Esophagus mucosa (tissue), 1 donor: ENCODE measurements at places on chromosomes 1 and 21.

DNA sequence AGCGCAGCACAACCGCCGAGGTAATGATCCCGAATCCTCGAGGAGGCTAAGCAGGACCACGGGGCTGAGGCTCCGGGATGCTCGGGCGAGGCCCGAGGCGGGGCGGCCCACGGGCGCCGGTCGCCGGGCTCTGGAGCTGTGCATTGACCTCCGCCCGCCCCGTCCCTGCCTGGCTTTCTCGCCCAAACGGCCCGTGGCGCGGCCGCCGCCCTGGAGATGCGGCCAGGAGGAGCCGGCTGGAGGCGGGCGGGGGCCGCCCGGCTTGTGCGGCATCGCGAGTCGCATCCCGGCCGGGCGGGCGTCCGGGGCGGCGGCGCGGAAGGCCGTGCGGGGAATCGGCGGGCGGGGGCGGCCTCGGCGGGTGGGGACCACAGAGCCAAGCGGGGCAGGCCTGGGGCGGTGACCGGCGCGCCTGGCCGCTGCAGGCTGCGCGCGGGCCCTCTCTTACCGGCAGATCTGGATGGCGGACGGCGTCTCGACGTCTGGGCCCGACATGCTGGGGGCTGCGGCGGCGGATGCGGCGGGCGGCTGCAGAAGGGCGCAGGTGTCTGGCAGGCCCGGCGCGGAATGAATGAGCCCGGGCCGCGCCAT lies 663 bp downstream of the ACOT7 start:
- peak; percentile 8 for ATAC-seq

- no peak for ATAC-seq
Observed at GRCh38 chr1:103218821-103219220, 110.5 kb upstream of the COL11A1 start.

GRCh38 chr1:91054780-91055481 lies 33.1 kb upstream of the ZNF644 start:
- no peak for ATAC-seq

DNA sequence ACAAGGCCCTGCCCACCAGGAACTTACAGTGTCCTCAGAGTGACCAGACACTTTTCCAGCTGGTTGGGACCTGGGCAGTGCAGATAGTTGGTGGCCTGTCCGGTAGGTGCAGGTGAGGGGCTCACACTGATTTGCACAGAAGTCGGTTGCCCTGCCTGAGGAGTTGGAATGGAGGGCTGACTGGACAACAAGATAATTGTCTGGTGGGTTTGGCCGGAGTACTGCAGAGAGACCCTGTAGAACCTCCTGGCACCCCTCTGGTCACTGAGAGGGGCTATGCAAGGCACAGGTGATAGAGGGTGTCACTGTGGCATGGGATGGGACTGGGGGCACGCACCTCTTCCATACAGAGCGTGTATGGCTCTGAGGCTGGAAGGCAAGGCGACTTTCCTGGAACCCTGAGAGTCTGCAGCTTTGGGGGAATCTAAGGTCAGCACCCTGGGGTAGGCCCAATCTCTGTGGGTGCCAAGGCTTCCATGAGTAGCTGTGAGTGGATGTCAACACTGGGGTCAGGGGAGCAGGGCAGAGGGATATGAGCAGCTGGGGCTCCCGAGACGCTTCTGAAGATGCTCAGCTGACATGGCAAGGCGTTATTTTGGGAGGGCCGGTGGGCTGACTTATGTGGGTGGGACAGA lies 7.6 kb upstream of the PLA2G2D start:
- no peak for ATAC-seq

- ATAC-seq, result peak; percentile 86
Observed at GRCh38 chr1:45952072-45952471, 148.7 kb downstream of the MAST2 start.

GRCh38 chr1:183685112-183685713 lies 32.1 kb upstream of the APOBEC4 start:
- peak; percentile 64 for ATAC-seq
